ENCODE measurements at places on chromosomes 5 and 9.

DNA sequence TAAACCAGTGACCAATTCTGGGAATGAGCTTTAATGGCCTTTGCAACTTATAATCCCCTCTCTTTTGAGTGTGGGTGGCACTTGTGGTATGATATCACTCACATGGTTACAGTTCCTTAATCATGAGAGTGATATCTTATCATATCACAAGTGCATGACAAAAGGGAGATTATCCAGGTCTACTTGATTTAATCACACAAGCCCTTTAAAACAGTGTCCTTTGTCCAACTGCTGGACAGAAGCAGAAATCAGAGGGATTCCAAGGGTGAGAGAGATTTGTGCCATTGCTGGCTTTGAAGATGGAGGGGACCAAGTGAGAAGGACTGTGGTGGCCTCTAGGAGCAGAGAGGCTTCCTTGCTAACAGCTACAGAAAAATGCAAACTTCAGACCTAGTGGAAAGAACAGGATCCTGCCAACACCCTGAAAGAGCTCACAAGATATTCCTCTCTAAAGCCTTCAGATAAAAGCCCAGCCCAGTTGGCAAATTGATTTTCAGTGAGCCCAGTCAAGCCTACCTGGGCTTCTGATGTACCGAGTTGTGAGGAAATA lies 279.0 kb upstream of the TLE4 start:
- no peak for DNase-seq

DNA sequence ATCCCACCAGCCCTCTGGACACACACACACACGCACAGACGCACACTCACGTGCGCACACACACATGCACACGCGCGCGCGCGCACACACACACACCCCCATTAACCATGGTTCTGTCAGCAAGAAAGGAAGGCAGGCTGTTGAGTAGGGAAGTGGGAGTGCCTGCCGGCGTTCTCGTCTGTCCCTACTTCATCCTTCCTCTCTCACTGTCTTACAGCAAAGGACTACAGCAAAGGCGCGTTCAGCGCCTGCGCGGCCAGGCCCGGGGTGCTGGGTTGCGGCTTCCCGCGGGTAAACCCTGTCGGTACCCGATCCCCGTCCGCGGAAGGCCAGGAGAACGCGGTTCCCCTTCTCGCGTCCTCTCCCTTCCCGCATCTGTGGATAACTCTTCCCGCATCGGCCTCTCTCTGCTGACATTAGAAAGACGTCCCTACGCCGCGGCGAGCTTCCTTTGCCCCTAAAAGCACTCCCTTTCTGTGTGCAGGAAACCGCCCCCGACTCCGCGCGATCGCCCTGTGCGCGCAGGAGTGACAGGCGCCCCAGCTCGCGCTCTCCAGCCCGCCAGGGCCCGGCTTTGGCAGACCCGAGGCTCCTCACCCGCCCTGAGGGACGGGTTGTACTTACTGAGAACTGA lies 219.2 kb downstream of the AGTPBP1 start:
- no peak for DNase-seq

GRCh38 chr5:146447734-146448380 lies 724 bp downstream of the TCERG1 start:
- DNase-seq: peak; percentile 70

DNA sequence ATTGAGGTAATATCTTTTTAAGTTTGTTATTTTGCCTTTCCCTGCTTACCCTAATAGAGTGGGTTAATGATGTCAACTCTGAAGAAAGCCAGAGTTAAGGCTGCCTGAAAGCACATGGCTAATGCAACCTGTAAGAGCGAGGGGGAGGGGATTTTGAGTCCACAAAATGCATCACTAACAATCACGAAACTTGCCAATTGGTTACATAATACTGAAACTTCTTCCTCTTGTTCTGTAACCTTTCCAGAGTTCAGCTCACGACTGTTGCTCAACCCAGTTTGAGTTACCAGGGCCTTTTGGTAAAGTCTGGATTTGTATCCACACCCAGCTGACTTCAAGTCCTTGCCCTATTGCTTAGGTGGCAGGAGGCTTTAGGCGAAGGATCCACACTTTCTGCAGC lies 308.8 kb downstream of the EFNA5 start:
- peak; percentile 90 for DNase-seq

DNA sequence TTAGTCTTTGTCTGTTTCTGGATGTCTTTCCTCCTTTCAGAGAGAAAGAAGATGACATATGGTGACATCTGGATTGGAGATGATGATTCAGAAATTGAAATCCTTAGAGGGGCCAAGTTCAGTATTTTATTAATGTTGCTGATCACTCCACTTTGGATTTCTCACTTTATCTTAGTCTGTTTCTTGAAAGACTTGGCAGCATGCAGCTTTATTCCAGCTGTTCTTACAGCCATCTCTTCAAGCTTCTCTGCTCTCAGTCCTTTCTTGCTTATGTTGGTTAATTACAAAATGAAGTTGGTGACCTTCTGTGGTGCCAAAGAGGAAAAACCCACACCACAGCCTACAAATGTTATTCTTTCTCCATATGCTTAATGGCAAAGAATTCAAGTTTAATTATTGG lies 62.1 kb downstream of the SNCAIP start:
- DNase-seq: no peak

GRCh38 chr9:101445353-101446029 lies 9.9 kb upstream of the ALDOB start:
- DNase-seq: peak; percentile 37

DNA sequence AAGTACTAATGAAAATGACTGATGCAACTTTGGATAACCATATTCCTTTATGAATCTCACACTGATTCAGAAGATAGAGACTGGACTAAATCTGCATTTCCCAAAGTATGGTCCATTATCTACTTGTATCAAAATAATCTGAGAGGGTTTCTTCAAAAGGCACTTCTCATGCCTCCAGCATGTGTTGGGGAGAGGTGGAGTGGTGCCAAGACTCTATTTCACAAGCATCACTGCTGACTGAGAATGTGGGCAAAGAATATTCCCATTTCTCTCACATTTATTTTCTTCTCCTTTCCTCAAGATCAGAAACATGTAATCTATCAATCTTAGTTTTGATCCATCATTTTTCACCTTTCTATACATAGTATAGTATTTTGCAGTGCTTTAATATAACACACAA lies 135.4 kb downstream of the GABRB2 start:
- DNase-seq: peak; percentile 14

- DNase-seq: no peak
These were observed 296.6 kb upstream of the MPDZ start for GRCh38 chr9:13576101-13576500.

- peak; percentile 41 for DNase-seq
These were observed 94.9 kb downstream of the HTR4 start for GRCh38 chr5:148559461-148559860.

- DNase-seq: no peak
These were observed 535.3 kb downstream of the EFNA5 start for GRCh38 chr5:107135391-107135790.

DNA sequence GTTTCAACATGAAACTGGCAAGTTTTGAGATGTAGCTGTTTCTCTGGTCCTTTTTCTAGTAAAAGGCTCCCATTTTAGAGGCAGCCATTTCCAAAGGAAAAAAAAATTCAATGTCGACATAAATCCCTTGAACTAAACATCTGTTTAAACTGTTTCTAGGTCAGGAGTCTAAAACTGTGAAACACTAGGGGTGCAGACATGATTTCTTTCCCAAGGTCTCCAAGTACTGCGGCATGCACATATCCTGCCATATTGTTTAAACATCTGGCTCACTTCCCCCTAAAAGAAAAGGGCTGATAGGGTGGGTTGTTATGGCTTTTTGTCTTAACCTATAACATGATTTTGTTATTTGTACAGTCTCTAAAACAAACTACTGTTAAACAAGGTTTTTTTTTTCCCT lies 51.1 kb downstream of the NFIB start:
- DNase-seq: no peak

- DNase-seq: no peak
These were observed 286.8 kb downstream of the ARHGAP26 start for GRCh38 chr5:143056792-143057579.

DNA sequence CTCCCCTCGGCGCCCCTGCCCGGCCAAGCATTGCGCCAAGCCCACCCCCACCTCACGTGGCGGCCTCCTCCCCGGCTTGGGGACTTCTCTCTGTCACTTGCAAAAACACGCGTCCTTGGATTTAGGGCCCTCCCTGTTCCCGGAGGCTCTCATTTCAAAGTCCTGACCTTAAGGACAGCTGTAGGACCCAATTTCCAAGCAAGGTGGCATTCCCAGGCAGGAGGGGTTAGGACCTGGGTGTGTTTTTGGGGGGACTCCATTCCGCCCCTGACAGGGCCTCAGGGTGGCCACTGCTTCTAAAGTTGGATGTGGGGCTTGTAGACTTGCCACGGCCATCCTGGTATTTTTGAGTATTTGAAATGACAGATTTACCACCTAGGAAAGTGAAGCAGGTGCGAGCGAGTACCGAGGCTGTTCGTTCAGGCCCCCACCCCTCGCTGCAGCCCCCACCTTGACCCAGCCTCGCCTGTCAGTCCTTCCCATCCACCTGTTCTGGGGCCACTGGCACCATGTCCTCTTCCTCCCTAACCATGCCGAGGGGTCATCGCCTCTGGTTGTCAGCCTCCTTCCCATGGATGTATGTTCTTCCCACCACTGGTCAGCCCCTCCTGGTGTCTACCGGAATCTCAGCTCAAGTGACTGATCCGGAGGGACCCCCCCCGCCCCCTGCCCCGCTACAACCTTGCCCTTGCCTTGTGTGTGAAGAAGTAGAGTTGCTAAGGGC lies 52.4 kb downstream of the MRPL36 start:
- DNase-seq: no peak

DNA sequence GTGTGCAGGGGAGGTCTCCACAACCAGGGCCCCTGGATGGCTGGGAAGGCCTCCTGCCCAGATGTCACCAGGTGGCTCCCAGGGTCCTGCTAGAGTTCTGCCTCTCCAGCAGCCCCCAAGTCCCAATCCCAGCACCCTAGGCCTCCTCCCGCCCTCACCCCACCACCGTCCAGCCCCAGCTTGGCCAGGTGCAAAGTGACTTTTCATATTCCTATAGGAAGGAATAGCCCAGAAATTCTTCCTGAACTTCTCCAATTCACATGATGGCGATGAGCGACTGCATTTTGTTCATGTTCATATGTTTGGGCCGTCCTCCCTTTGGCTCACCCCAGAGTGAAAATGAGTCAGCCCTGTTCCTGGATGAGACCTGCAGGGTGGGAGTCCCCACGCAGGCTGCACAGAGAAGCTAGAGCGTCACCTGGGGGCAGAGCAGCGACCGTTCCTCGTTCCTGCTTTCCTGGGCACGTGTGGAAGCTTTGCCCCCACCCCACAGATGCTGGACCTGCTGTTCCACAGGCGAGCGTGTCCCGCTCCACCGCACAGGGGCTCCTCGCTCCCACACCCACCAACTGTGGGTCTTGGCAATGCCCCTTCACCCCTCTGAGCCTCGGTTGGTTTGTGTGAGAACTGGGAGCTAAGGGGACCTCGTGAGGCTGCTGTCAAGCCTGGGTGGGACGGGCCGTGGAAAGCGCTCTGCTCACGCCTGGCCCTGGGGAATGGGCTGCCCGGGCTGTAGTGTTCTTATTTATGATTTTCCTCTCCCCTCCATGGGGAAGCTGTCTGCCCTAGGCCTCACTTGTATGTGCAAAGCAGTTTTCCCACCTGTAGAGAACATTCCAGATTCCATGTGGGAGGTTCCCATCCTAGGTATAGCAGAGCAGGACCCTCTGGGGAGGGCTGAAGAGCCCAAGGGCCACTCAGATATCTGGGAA lies 6.9 kb downstream of the MRPS2 start:
- DNase-seq: no peak

- no peak for DNase-seq
These were observed 103.8 kb upstream of the PTGER4 start for GRCh38 chr5:40575921-40576320.

- peak; percentile 94 for DNase-seq
These were observed 125.1 kb downstream of the PDE4D start for GRCh38 chr5:59768152-59769040.

- no peak for DNase-seq
These were observed 19.0 kb downstream of the NEURL1B start for GRCh38 chr5:172659909-172660628.

DNA sequence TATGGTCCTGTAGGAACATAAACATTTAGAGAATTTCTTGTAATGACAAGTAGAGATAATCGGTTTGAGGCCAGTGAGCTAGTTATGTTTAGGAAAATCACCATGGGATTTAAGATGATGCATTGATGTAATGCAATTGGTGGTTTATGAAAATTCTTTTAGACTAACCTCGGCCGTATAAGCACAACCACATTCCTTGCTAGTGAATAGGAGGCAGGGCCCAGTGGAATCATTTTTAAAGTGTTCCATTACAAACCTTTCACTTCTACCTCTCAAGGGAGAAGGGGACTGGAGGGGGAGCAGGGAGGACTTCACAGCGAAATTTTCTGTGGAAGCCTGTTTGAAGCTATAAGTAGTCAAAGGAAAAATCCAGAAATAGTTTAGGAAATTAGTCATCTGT lies 71.8 kb upstream of the NFIL3 start:
- peak; percentile 23 for DNase-seq

DNA sequence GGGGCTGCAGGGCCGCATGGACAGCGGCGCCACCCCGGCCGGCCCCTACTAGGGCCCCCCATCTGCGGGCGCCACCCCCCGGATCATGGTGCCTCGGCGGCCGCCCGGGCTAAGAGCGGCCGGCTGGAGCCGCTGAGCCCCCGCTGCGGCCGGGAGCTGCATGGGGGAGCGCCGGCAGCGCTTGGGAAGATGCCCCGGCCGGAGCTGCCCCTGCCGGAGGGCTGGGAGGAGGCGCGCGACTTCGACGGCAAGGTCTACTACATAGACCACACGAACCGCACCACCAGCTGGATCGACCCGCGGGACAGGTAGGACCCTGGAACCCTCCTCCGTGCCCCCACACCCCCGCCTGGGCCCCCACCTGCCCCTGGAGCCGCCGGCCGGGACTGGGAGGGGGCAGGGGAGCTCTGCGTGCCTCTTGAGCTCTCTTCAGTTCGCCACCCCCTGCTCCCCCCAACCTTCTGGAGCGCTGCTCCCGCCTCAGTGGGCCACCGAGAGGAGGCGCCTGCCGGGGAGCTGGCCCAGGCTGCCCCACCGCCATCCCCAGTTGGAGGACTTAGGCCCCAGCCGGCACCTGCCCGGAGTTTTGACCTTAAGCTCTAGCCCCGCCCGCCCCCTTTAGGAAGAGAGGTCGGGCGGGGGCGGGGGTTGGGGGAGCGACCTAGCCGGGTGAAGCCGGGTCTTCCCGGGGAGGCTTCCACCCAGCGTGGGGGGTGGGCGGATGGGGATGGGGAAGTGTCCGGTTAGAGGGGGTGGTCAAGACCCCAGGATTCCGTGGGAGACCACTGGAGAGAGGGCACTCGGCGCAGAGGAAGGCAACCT lies 730 bp downstream of the WWC1 start:
- peak; percentile 55 for DNase-seq

DNA sequence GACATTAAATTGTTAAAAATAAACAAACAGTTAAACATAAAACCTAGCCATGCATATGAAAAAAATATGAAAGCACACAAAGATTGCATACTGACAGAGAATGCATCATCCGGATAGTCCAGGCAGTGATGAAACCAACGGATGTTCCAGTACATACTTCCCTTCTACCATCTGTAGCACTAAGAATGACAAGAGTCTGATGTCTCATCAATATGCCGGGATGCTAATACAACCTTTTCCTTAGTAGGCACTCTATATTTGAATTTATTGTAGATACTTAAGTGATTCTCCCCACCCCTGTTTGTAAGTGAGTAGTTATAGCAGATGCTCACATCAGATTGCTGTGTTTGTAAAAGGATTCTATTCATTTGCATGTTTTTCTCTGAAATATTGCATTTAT lies 571.2 kb upstream of the WWC1 start:
- no peak for DNase-seq

Data from MCF 10A (cell line).